ENCODE measurements at places on chromosomes 4 and X. TPM values are rescaled to one million over a fixed set of nuclear protein-coding genes. Genes with fewer than 3 reads are reported as not detected.

CACNA1F gene
- total RNA-seq, result under 0.01 TPM

MAOB gene
- not detected for total RNA-seq

- peak; percentile 22 for DNase-seq
These were observed at the start of gene PHKA2 for GRCh38 chrX:18983666-18984380. Gene PHKA2, minus strand, starts transcription at chrX:18984114. Its CDS starts 182 bp downstream, at chrX:18983932.

DNA sequence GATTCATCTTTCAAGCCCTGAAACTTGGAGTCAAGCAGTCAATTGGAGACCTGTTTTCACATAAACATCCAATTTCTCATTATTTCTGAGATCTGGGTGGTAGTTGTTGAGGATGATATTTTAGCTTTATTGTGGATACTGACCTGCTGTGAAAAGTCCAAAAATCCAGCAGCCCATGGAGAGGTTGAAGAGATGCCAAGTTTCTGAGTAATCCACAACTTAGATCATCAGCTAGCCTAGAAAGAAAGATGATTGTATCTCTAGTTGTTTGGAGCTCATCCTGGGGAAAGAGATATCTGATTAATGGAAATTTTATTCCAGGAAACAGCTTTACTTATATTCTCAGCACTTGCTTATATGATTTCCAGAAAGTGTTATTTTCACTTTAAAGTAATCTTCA lies 48.6 kb upstream of the DCX start:
- no peak for DNase-seq

DNA sequence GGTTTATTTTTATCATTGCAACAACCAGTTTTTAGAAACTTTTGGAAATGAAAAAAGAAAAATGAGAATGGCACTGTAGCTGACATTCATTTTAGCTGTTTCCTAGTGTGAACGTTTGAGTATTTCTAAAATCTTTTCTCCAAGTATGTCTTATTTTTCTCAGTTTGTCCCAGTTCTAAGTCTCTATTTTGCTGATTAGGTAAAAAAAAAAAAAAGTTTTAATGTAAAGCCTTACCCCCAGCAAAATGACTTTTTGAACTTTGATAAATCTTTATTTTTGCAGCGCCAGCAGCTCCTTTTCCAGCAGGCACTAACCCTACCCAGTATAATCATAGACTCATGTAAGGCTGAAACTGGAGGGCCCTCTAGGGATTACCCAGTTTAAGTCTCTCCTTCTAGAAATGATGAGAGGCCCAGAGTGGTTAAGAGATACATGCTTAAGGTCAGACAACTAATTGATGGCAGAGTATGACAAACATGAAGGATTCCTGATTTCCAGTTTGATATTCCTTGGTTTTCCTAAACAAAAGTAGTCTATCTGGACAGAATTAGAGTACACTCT lies 84.3 kb upstream of the SLC4A4 start:
- DNase-seq, result no peak

DNA sequence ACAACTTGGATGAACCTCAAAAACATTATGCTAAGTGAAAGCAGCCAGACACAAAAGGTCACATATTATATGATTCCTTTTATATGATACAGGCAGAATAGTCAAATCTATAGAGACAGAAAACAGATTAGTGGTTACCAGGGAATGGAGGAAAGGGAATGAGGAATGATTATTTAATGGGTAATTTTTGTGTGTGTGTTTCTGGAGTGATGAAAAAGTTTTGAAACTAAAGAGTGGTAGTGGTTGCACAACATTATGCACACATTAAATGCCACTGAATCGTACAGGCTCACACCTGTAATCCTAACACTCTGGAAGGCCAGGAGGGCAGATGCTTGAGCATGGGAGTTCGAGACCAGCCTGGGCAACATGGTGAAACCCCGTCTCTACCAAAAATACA lies 19.6 kb upstream of the SOD3 start:
- DNase-seq, result no peak

DNA sequence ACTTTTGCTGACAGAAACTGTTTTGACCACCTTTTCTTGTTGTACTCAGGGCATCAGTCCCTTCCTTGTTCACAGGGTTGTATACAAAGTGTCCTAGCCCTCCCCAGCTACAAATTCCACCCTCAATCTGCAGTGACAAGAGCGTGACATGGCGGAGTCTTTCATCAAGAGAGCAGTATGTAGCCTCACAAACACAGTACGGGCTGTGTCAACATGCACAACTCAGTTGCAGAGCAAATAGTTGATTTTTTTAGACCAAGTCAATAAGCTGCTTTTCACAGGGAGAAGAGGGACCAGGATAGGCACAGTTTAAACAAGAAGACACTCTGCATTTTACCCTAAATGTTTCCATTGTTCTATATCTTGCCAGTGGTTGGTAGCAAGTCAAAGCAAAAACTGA lies 8.6 kb upstream of the HS6ST2 start:
- no peak for DNase-seq

- no peak for DNase-seq
These were observed 86.0 kb upstream of the GIMD1 start for GRCh38 chr4:106454581-106454980.

GRCh38 chrX:78659955-78660354 lies 827 bp upstream of the RTL3 start:
- no peak for DNase-seq

GRCh38 chr4:110190249-110190648 lies 8.2 kb downstream of the ELOVL6 start:
- DNase-seq, result no peak

DNA sequence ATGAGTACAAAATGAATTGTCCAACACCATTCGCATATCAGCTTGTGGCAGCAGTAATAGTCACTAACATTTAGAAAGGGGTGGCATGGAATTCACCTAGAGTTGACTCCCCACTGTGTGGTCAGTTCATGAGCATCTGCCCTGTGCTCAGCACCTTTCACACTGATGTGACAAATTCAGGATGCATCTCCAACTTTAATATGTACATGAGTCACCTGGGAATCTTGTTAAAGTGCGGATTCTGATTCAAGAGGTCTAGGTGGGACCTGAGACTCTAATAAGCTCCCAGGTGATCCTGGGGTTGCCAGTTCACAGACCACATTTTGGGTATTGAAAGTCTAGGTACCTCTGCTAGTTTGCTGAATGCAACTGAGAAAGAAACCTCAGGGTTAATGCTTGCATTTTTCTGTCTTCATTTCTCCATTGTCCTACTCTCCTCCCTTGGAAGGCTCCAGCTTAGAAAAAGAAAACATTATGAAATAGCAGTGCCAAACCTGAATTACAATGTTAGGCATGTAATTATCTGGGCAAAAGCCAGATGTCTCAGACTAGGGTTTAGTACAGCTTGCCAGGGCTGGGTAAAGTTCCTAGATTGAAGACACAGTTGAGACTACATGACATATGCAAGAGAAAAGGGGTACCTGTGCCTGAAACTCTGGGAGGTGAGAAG lies 32.7 kb downstream of the TMSB4X start:
- no peak for DNase-seq

GRCh38 chr4:32499171-32499570 lies 1779.0 kb downstream of the PCDH7 start:
- DNase-seq, result no peak

GRCh38 chr4:5823542-5824211 lies 69.2 kb downstream of the CRMP1 start:
- no peak for DNase-seq

- DNase-seq, result no peak
These were observed 66.6 kb downstream of the TRMT44 start for GRCh38 chr4:8507196-8507570.

All from dermis microvascular lymphatic vessel endothelial cell (primary cell).